ENCODE measurements at places on chromosomes 4 and X.

DNA sequence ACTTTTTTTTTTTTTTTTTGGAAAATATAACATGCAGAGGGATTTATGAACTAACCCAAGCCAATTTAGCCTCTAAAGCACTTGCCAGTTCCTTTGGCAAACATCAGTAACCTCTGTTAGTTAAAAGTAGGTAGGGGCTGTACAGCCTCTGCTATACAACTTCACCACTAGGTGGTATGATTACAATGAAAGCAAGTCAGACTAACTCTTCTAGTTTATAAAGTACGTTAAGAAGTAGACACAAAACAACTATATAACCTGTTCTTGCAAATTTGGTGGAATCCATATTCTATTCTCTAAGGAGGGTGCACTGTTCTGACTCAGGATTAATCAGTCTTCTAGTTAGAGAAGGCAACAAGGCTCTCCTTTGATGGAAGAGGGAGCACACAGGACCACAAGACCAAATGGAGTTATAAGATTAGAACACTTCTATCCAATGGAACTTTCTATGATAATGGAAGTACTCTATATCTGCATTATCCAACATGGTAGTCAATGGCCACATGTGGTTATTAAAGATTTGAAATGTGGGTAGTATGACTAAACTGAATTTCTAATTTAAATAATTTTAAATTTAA lies 12.8 kb downstream of the AIMP1 start:
- no peak for DNase-seq

DNA sequence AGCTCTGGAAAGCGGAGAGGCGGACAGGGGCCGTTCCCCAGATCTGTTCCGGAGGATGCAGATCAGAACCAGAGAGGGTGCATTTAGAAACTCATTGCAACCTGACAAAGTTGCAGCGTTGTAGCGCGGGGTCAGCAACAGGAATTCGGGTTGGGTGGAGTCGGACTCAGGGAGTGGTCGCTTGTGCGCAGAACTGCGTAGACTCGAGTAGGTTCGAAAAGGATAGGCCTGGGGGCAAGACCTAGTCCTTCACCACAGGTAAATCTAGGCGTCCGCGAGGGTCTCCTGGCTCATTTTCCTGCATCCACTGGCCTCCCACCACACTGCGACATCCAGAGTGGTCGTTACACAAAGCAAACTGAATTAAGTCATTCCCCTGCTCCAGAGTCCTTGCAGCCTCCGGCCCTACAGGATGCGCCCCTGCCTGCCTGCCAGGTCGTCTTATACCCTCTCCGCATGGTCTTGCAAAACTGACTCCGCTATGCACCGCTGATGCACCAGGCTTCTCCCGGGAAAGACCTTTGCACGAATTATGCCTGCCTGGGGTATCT lies 4.7 kb upstream of the ZNF518B start:
- no peak for DNase-seq

DNA sequence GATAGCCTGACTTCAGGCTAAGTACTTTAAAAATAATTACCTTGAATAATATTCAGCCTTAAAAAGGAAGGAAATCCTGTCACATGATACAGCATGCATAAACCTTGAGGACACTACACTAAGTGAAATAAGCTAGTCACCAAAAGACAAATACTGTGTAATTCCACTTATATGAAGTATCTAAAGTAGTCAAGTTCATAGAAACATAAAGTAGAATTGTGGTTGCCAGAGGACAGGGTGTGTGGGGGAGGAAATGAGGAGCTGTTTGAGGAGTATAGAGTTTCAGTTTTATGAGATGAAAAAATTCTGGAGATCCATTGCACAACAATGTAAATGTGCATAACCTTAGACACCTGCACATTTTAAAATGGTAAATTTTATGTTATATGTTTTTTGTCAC lies 5.6 kb upstream of the STPG2 start:
- no peak for DNase-seq

DNA sequence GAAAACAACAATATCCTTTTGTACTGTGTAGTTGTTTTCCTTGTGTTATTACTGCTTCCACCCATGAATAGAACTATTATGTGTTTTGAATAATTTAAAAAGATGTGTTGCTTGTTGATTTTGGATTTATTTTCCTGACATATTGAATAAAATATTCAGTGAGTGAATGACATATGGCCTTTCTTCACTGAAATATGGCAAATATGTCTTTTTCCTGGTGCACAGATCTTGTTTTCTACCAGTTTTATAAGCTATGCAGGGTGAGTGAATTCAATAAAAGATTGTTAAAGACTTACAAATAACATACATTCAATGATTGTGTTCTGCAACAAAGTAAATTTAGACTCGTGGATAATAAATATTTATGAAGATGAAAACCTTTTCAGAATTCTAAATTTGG lies 1216.3 kb upstream of the ADGRL3 start:
- no peak for DNase-seq

DNA sequence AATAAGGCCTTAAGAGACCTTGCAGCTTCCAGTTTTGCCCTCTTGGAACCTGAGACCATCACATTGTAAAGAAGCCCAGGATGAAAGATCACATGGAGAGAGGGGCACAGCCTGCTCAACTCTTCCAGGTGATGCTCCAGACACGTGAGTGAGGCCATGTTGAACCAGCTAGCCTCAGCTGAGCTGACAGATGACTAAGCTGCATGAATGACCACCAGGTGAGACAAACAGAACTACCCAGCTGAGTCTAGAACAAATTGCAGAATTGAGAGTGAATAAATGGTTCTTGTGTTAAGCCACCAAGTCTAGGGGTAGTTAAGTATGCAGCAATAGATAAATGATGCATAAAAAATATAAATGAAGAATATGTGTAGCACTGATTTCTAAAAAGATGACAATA lies 16.8 kb upstream of the GPR82 start:
- DNase-seq: no peak

DNA sequence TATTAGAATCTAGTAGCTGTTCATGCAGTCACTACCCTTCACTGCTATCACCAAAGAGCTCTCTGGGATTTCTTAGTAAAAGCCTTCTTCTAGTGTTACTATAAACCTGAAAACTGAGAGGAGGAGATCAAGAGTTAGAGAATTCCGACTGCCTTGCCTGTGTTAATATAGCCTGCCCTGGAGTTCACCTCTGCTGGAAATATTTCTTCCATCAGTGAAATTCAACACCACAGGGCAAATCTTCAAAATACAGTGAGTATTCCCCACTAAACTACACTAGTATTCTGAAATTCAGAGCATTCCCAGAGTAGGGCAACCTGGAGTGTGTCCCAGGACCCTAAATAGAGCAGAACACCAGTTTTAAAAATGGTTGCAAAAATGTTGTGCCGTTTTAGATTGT lies 301.1 kb downstream of the ARHGAP24 start:
- DNase-seq: no peak

- no peak for DNase-seq
Measured at GRCh38 chr4:106366026-106366425, 2.6 kb downstream of the GIMD1 start.

- no peak for DNase-seq
Measured at GRCh38 chr4:173446416-173446815, 47.5 kb upstream of the SCRG1 start.

GRCh38 chr4:89307446-89308160 lies at the start of gene GPRIN3:
TSS of gene GPRIN3 (minus strand) at chr4:89307800. CDS start at chr4:89250110, 57,690 bp downstream.
- peak; percentile 71 for DNase-seq

DNA sequence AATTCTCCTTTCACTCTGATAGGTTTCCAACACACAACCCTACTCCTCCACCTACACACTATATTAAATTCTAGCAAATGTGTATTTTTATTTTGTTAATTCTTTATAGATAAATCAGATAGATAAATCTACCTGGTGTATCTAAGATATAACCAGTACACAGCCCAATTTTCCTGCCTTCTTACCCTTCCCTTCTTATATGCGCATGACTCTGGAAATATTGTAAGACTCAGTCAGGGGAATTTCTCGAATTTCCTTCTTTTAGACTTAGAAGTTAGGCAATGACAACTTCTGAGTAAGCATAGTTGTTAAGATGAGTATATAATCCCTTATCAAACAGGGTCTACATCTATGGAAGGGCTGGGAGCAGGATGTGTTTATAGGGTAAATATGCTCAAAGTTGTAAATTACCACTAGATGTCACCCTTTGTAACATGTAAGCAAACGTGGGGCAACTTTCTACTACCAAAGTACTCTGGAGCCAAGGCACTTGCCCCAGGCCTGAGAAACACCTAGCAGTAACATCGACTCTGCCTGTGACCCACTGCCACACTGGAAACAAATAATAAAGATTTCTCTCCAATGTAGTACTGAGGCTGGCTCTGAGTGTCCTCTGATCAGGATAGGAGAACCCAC lies 444.7 kb downstream of the IQCM start:
- DNase-seq: no peak

- DNase-seq: no peak
Measured at GRCh38 chrX:105872941-105873340, 50.6 kb downstream of the NRK start.

DNA sequence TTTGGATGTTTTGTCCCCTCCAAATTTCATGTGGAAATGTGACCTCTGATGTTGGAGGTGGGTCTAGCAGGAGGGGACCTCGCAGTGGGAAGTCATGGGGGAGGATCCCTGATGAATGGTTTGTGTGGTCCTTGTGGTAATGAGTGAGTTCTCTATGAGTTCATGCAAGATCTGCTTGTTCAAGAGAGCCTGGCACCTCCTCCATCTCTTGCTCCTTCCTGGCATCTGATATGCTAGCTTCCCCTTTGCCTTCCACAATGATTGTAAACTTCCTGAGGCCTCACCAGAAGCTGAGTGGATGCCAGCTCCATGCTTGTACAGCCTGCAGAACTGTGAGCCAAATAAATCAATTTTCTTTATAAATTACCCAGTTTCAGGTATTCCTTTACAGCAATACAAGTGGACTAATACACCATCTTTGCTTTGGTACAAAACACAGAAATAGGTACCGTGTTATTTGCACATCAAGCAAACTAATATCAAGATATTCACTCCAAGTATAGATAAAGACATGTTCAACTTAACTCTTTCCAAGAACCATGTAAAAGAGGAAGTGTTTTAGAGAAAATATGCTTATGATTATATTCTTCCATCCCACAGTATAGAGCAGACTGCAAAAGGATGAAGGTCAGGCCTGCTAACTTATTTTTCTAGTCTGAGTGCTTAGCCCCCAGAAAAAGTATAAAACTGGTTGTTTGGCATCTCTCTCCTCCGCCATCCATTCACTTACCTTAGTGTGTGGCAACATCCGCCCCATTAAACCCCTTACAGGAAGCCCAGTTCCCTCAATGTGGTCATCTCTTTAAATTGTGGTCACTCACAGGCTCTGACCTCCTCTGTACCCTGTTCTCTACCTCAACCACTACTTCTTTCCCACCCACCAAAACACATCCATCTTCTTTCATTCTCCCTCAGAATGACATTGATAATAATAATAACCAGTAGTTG lies 6.7 kb downstream of the ARAP2 start:
- no peak for DNase-seq

DNA sequence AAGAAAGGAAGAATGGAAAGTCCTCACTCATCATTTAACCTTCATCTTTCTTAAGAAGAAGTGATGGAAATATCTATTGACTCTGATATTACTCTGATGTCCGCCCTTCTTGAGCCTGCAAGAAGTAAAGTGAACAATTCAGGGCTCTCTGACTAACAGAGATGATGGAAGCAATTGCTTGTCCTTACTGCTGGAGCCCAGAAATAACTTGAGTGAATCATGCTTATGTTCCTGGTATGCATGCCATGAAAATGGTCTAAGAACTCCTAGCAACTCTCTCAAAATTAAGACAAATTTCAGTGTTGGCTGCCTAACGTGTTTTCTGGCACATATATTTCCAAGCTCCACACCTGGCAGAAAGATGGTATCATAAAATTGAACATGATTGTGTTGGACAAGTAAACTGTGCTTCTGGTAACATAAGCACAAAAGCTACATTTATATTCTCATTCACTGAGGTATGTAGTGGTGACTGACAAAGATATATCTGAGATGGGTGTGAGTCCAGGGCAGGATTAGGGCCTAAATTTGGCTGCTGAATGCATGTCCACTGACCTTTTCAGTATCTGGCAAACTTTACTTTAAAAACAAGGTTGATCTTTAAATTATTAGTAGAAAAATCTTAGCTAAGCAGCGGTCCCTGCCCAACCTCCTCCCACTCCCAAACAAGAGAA lies 109.2 kb upstream of the OTUD4 start:
- no peak for DNase-seq

DNA sequence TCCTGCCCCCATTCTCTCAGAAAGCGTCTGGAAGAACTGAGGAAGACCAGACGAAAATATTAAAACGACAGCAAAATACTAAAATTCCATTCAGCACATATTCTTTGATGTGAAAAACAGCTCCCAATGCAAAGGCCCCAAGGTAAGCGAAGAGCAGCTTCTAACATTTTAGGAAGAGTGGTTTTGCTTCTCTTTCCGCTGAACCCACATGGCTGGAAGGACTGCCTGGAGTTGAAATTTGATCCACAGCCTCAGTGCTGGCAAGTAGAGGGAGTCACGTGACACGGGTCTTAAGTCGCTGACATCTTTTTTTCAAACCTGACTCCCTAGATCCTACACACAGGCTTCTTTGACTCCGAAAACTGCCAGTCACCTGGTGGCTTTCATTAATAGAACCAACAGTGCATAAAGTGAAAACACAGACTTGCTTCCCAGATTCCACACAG lies at the start of gene FAM13A:
Gene FAM13A, minus strand, starts transcription at position 233 of the 446 bp plus-strand sequence. Its CDS starts 221 bp downstream, at position 12.
- DNase-seq: peak; percentile 2

- DNase-seq: no peak
Measured at GRCh38 chr4:88104902-88105610, 53.4 kb downstream of the ABCG2 start.

- no peak for DNase-seq
Measured at GRCh38 chrX:36407836-36408235, 488.3 kb downstream of the CFAP47 start.

DNA sequence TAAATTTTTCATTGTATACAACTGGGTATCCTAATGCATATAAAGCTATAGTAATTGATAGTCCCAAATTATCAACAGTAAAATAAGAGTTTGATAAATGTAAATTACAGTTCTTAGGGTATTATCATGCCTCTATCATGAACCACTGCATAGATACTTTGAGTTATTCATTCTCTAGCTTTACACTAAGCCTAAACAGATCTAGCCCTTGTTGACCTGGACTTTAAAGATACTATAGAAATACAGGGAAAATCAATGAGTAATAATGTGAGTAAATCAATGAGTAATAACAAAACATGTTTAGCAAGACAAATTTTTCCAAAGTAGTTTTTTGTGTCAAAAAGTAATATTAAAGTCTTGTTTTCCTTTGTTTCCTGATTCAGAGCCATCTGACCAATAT lies 228.4 kb downstream of the SCFD2 start:
- no peak for DNase-seq

- DNase-seq: no peak
Measured at GRCh38 chrX:154719132-154719675, 31.7 kb downstream of the GAB3 start.

DNA sequence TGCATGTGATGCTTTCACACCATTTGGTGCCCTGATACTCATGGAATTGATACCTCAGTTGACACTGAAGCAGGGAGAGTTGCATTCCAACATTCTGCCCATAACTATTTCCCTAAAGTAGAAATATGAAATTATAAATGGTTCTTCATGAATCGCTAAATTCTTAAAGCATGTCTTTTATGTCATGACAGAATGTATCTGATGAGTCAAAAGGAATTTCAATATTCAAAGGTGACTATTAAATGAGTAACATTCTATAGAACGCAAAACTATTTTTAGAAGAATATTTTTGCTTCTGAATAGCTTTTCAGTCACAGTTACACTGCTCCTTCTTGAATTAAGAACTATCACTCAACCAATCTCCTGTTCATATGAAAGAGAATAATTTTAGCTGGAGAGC lies 152.8 kb downstream of the ADGRA3 start:
- no peak for DNase-seq

Data from activated naive CD8-positive, alpha-beta T cell treated with anti-CD3 and anti-CD28 coated beads, Interleukin-2, amount 50 U/mL, for 24 hours (primary cell).